AG20443 (cell line): ENCODE measurements at places on chromosomes 5 and 9.

DNA sequence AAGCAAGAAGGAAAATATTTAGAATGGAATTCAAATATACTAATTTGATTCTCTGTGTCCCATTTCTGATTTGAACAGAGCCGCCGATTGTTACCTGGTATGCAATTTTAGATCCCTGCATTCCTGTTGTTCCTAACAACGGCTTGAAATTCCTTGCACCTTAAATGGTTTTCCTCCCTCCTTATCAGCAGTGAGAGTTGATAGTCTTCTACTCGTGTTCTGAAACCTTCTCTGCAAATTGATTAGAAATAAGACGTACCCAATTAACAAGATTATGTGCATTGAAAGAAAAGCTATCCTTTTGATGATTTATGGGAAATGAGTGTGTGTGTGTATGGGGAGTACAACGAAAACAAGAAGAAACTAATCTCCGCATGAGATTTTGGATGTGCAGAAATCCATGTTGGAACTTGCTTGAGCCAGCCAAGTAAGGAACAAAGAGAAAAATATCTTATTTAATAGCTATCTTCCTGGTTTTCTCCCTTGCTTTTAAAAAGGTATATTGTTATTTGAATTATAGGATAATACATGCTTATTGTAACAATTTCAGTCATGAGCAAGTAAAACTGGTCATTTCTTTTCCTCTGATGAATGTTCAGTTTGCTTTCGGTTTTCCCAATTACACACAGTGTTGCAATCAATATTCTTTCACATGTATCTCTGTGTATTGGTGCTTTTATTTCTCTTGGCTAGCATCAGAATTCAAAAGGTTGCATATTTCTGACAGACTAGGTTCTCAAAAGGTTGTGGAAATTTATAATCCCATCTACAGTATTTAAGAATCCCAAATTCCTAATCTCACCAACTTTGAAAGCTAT is 211.1 kb upstream of the ACTBL2 start:
- no peak for DNase-seq

DNA sequence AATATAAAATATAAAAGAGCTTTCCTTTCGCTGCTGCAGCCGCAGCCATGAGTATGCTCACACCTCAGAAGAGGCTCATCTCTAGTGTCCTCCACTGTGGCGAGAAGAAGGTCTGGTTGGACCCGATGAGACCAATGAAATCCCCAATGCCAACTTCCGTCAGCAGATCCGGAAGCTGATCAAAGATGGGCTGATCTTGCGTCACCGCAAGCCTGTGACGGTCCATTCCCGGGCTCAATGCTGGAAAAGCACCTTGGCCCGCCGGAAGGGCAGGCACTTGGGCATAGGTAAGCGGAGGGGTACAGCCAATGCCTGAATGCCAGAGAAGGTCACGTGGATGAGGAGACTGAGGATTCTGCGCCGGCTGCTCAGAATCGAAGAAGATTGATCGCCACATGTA is 12.6 kb upstream of the PRDM12 start:
- DNase-seq, result no peak

GRCh38 chr5:35149041-35149440 is 81.2 kb downstream of the PRLR start:
- no peak for DNase-seq

GRCh38 chr9:79185866-79186265 is 385.9 kb upstream of the TLE4 start:
- peak; percentile 18 for DNase-seq

DNA sequence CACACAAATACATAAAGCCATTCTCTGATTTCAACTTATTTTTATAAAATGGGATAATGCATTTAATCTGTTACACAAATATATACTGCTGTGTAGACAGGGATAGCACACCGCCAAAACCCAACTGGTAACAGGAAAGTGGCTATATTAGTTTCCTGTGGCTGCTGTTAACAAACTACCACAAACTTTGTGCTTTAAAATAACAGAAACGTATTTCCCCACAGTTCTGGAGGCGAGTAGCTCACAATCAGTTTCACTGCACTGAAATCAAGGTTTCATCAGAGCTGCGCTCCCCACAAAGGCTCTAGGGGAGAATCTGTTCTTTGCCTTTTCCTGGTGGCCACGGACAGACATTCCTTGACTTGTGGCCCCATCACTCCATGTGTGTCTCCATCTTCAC is 94.0 kb downstream of the MLLT3 start:
- DNase-seq, result no peak

GRCh38 chr9:37127018-37127417 is 6.6 kb downstream of the ZCCHC7 start:
- no peak for DNase-seq

DNA sequence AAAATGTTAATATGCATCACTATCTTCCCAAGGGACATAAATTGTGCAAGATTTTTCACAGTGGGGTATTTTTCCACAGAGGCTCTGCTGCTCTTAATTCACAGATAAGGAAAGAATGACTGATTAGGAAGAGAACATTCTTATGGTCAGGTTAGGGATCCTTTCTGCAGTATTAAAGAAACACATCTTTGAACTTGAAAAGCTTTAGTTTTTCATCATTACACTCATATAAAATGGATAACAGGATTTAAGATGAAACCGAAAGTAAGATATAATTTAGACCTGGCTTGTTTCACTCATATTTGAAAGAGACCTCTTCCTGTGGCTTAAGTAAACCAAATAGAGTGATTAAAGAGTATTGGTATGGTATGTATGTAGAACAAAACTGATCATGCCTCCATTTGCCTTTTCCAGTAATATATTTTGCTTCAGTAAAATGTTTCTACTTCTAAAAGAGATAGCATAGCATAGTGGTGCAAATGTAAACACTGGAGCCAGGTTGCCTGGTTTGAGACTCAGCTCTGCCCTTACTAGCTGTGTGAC is 160.0 kb downstream of the PRR16 start:
- DNase-seq, result peak; percentile 12

DNA sequence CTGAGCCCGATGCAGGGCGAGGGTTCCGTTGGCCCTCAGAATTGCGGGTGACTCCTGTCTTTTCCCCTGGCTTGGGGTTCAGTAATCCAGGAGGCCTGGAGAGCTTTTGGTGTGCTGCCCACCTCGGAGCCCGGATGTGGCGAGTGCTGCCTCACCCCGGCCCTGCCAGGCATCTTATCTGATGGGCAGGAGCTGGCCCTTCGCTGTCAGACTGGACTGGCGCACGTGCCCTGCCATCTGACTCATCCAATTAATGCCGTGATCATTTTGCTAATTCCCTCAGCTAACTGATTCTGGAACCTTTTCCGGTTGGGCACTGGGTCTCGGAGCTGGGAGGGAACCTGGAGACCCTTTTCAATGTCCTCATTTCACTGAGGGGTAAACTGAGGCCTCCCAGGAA is 34.6 kb downstream of the RXRA start:
- DNase-seq, result peak; percentile 83

- no peak for DNase-seq
Observed at GRCh38 chr5:44390351-44390750, 1.1 kb upstream of the FGF10 start.

DNA sequence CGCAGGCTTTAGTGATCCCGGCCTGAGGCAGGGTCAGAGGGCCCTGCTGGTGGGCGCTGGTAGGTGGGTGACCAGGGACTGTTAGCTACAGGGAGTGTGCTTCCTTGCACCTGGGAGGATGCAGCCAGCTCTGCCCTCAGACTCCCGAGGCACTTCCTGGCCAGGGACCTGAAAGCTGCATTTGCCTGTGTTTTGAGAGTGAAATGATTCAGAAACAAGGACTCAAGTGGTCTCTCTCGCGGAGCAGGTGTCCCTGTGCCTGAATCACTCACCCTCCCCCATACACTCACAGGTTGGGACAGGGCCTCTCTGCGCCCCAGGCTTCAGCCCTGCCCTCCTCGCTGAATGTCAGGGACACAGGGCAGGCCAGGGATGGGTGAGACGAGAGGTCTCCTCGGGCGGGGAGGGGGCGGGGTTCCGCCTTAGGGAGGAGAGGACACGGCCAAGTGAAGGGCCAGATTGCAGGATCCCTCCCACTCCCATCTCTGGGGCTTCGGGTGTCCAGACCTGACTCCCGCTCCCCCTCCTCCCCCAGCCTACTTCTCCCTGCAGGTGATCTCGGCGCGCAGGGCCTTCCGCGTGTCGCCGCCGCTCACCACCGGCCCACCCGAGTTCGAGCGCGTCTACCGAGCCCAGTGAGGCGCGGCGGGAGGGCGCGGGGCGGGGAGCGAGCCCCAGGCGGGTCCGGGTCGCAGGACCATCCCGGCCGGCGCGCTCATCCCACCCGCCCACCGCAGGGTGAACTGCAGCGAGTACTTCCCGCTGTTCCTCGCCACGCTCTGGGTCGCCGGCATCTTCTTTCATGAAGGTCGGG is 1.5 kb downstream of the LTC4S start:
- DNase-seq, result no peak

- no peak for DNase-seq
Observed at GRCh38 chr5:141351591-141351990, 1.7 kb downstream of the PCDHGB1 start.

GRCh38 chr5:143361438-143361837 is 42.0 kb downstream of the NR3C1 start:
- no peak for DNase-seq

DNA sequence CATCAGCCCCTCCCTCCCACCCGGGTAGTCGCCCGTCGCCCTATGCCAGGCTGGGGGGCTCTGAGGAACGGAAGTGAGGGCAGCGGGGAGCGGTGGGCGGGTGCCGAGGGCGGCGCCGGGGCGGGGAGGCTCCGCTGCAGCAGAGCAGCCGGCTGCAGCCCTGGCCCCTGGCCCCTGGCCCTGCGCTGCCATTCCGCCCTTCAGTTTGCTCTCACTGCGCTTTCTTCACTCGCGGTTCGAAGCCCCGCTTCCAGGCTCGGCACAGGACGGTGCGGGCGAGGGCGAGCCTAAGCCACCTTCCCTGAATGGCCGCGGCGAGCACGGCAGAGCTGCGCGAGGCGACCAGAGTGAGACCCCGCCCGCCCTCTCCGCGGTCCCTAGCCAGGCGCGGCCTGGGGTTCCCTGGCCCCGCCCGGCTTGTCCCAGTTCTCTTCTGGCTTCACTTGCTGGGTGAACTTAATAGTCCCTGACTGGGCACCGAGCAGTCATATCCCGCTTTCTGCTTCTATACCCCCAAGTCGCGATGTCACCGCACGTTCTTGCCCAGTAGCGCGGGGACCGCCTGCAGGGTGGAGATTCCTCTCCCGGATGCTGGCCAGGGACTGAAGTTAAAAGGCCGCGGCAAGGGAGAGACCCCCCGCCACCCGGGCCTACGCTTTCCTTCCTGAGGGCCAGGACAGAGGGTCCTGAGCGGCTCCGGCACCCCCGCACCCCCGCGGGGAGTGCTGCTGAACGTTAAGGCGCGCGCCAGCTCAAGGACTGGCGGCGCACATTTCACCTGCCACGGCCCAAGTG is 623 bp upstream of the TRIM36 start:
- DNase-seq, result no peak

DNA sequence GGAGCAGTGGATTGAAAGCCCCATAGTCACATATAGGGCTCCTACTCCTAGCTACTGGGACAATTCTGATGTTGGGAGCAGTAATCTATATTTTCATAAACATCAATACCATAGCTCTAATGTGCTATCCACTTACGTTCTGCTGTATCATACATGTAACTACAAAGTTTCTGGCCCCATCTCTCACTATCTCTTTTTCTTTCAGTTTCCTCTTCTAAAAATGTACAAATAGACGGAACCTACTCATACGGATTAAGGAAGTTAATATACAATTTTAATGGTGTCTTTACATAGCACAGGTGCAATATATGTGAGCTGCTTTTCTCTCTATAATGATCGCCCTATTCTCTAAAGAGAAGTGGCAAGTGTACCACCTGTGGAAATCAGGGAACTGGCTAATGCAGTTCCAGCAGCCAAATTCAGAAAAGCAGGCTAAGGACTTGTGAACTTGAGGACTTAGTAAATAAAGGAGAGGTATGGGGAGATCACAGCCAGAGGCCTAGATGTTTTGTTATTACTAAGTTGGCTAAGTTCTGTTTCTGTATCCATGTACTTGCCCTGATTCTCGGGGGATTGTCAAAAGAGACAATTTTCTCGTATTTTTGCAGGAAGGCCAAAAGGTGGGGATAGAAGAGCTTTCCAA is 1021.9 kb downstream of the CDH12 start:
- no peak for DNase-seq

DNA sequence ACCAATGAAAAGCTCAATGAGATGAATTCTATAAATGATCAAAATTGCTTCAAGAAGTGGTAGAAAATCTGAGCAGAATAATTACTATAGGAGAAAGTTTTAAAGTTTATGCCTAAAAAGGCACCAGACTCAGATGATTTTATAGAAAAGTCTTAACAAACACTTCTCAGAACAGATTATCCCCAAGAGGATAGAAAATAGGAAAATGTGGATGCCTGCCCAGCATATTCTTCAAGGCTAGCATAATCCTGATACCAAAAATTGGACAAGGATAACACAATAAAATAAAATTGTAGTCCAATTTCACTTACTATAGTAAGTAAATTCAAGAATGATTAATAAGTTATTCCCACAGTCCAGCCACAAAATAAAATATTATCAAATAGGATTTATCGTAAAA is 397.0 kb downstream of the NR2F1-AS1 start:
- DNase-seq, result no peak

- no peak for DNase-seq
Observed at GRCh38 chr5:76415855-76416254, 12.8 kb downstream of the IQGAP2 start.

DNA sequence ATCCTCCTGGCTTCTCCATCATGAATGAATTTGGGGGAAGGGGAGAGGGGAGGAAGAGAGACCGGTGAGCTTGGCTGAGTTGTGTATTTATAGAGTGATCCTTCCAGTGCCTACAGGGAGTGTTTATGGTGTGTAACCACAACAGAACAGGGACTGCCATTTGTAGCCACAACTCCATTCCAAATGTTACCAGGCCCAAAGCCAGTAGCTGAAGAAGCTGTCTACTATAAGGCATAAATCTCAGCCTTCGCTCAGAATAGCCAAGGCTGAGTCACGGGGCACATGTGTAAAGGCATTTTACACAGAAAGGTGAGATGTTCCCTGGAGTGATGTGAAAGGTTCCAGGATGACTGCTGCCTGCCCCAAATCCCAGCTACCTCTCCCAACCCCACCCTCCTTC is 2.5 kb downstream of the TMEM252 start:
- no peak for DNase-seq

DNA sequence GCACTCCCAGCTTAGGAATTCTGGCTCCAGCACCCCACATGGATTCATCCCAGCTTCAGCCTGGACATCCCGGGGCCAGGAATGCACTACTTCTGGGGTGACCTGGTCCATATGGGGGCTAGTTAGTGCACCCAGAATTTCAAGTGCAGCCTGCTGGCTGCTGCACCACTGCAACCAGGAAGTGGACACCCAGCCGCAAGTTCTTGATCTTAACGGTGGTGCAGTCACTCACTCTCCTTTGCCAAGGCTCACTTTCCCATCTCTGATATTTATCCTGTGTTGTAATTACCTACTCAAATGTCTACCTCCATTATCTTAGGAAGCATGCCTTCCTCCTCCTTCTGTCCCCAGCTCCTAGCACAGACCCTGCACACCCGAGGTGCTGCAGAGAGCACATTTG is 26.2 kb upstream of the RAB14 start:
- no peak for DNase-seq

GRCh38 chr5:77734885-77735284 is 41.3 kb downstream of the TBCA start:
- DNase-seq, result no peak
